ENCODE measurements at places on chromosomes 11 and 22.

GRCh38 chr11:105960252-105961245 is 61.5 kb downstream of the MSANTD4 start:
- no peak for DNase-seq

- no peak for DNase-seq
Observed at GRCh38 chr22:31102441-31103081, 4.8 kb downstream of the SELENOM start.

DNA sequence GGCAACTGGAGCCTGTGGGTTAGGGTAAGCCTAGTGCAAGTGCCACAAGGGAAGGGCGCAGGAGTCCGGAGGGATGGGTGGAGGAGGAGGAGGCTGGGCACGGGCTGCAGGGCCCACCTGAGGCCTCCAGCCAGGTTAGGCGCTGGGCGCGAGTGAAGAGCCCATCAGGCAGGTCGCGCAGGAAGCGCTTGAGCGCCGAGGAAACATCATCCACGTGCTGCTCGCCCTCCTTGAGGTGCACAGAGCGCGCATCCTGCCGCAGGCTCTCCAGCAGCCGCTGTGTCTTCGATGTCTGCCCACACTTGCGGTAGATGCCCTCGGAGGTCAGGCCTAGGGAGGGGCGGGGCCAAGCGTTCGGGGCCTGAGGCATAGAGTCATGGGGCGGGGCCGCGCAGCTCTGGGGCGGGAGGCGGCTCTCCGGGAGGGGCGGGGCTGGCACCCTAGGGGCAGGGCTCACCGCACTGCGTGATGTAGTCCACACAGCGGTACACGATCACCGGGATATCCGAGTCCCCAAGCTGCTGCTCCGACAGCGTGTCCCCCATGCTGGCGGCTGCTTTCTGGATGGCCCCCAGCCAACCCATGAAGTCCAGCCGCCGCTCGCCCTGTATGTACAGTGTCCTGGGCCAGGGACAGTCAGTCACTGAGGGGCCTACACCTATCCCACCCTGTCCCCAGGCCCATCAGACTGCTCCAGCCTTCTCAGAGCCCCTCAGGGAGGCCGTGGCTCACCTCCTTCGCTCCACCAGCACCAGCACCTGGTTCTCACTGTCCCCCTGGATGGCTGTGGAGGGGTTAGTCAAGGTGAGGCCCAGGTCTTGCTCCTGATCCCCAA is 22.9 kb upstream of the PDE2A start:
- no peak for DNase-seq

- no peak for DNase-seq
Observed at GRCh38 chr11:66467034-66467659, 442 bp downstream of the PELI3 start.

GRCh38 chr11:15748132-15748531 is 608.2 kb downstream of the SOX6 start:
- DNase-seq = no peak

- no peak for DNase-seq
Observed at GRCh38 chr11:59212744-59213631, at the start of gene MPEG1. MPEG1 (minus strand) TSS chr11:59212927; CDS start chr11:59212865, 62 bp downstream.

DNA sequence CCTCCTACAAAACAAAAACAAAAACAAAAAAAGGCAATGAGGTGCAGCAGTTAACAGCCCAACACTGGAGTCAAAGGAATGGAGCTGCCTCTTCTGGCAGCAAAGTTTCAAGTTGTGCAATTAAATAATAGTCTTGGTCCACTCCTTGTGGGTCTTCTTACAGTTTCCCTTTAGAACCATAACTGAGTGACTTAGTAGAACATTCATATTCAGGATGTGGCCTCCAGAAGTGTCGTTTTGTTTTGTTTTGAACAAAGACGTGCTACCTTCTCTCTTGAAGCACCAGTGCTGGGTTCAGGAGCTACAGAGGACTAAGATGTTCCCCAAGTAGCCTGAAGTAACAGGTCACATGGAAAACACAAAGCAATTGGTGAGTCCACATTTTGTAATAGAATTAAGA is 2.0 kb upstream of the JAML start:
- DNase-seq = no peak

GRCh38 chr11:131674051-131674755 is 303.8 kb downstream of the NTM start:
- no peak for DNase-seq

GRCh38 chr11:127126986-127127385 is 126.4 kb upstream of the KIRREL3 start:
- DNase-seq = no peak

GRCh38 chr22:49507607-49508292 is 319.9 kb downstream of the BRD1 start:
- DNase-seq = no peak

GRCh38 chr11:7892059-7892699 is 38.9 kb downstream of the OR10A6 start:
- DNase-seq = no peak

DNA sequence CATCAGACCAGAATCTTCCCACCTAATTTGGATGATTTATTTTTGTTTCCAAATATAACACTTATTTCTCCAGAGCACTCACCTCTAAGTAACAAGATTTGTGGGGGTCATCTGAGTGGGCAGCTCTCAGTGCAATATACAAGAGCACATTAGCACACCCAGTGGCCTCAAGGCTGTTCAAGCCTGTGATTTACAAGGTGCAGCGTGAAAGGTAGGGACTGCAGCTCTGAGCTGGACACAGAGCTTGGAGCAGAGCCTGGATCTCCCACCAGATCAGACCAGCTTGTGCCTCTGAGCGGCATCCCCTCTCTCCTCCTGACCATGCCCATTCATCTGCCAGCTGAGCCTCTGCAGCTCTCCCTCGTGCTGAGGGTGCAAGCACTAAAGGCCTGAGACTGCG is 323.3 kb upstream of the ZC3H12C start:
- no peak for DNase-seq

- DNase-seq = no peak
Observed at GRCh38 chr22:46934746-46935491, 172.5 kb downstream of the TBC1D22A start.

GRCh38 chr22:42670921-42671709 is 21.9 kb upstream of the CYB5R3 start:
- no peak for DNase-seq

- no peak for DNase-seq
Observed at GRCh38 chr22:17483688-17484372, 79.5 kb upstream of the SLC25A18 start.

DNA sequence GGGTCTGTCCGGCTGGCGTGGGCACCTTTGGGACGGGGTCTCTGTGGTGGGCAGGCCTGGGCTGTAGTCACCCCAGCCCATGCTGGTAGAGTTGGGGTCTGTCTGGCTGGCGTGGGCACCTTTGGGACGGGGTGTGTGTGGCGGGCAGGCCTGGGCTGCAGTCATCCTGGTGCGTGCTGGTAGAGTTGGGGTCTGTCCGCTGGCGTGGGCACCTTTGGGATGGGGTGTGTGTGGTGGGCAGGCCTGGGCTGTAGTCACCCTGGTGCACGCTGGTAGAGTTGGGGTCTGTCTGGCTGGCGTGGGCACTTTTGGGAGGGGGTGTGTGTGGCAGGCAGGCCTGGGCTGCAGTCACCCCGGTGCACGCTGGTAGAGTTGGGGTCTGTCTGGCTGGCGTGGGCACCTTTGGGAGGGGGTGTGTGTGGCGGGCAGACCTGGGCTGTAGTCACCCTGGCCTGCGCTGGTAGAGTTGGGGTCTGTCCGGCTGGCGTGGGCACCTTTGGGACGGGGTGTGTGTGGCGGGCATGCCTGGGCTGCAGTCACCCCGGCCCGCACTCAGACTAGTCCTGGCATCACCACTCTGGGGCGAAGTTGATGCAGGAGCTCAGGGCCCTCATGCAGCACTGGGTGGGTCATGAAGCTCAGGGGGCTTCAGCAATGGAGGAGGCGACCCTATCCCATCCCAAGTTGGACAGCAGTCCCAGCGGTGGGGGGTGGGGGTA is 19.3 kb downstream of the PRR33 start:
- no peak for DNase-seq

- DNase-seq = no peak
Observed at GRCh38 chr11:8092587-8093424, 11.8 kb downstream of the TUB start.

DNA sequence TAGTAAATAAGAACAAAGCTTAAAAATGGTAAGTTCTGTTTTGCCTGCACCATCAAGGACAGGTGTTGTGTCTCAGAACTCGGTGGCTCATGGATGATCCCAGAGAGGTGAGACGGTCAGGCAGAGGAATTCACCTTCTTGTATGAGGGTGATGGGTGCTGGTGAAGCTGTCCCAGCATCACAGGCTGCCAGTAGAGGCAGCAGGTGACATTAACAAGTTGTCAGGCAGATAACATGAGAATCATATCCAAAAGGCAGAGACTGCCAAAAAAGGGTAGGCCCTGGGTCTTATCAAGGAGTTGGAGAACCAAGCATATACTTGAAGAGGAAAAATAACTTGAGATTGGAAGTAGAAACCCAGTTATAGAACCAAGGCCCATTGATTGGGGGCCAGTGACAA is 437.8 kb downstream of the DYNC2H1 start:
- no peak for DNase-seq

- DNase-seq = no peak
Observed at GRCh38 chr11:113113801-113114704, 152.8 kb downstream of the NCAM1 start.

- no peak for DNase-seq
Observed at GRCh38 chr11:35030716-35031213, 108.2 kb upstream of the CD44 start.
